ENCODE measurements at places on chromosomes 4 and X.

DNA sequence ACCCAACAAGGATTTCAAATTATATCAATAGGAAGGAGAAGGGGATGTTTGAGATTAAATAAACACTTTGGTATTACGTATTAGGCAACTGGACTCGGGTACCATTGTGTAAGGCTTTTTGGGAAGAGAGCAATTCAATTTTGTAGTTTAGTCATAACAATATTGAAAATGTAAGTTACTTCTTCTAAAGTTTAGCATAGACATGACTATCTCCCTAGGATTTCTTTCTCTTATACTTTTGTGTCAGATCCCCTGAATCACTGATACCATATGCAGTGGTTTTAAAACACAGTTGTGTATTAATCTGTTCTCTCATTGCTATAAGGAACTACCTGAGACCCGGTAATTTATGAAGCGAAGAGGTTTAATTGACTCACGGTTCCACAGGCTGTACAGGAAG lies 123.8 kb upstream of the FAM9C start:
- DNase-seq: no peak

DNA sequence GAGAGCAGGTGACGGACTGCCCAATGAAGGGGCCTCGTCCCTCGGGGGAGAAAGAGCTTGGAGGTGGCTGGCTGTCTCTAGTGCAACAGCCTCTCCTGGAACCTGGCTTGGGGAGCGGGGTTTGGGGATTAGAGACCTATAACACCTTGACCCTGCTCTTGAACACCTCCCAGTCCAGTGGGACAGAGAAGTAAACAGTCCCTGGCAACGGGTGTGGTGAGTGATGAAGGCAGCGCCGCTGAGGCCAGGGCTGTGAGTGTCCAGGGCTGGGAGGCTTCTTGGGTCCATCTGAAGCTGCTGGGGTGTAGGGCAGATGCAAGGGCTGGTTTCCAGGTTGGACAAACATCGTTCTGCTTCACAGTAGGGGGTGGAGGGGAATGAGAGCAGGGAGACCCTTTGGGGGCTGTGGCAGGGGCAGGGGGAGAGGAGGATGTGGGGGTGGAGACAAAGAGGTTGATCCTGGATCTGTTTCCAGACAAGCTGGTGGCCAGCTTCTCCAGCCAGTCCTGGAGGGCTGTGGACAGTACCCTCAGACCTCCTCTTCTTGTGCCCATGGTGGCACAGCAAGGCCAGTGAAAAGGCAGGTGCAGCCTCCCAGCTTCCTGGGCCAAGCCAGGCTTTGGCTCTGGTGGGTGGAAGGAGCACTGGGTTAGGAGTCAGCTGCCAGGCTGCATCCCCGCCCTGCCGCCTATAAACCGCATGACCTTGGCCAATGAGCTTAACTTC lies 3.8 kb downstream of the NSG1 start:
- DNase-seq: no peak

- DNase-seq: no peak
Observed at GRCh38 chrX:258291-259040, 22.7 kb upstream of the PLCXD1 start.

DNA sequence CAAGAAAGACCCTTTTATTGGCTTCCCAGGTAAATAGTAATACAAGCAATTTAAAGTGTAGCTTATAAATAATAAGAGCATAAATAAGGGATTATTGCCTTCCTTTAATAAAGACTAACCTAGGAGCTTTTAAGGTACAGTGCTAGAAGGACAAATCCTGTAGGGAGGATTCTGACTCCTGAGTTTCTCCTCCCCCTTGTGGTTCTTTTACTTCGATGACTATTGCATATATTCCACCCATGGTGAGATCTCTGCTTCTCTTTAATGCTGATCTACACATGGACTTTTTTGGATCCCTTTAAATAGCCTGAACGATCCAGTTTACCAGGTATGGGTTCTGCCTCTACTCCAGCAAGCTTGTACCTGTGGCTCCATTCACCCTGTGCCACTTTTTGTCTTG lies 2.5 kb downstream of the GALNT7 start:
- DNase-seq: peak; percentile 18

DNA sequence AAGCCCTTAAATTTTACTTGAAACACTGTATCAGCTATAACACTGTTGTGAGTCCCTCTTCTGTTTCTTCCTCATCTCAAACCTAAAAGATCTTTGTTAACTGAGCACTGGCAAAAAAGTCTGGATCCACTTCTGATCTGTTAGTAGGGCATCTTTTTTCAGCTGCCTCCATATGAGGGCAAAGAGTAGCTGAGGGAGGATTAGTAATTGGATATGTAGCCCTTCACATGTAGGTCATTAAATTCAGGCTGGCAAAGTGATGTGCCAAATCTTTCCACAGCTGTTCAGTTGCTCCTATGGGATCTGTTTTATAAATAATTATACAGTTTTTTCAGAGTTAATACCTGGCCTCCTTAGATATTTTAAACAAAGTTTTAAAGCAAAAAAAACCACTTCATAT lies 1.1 kb upstream of the TRMT10A start:
- DNase-seq: no peak

DNA sequence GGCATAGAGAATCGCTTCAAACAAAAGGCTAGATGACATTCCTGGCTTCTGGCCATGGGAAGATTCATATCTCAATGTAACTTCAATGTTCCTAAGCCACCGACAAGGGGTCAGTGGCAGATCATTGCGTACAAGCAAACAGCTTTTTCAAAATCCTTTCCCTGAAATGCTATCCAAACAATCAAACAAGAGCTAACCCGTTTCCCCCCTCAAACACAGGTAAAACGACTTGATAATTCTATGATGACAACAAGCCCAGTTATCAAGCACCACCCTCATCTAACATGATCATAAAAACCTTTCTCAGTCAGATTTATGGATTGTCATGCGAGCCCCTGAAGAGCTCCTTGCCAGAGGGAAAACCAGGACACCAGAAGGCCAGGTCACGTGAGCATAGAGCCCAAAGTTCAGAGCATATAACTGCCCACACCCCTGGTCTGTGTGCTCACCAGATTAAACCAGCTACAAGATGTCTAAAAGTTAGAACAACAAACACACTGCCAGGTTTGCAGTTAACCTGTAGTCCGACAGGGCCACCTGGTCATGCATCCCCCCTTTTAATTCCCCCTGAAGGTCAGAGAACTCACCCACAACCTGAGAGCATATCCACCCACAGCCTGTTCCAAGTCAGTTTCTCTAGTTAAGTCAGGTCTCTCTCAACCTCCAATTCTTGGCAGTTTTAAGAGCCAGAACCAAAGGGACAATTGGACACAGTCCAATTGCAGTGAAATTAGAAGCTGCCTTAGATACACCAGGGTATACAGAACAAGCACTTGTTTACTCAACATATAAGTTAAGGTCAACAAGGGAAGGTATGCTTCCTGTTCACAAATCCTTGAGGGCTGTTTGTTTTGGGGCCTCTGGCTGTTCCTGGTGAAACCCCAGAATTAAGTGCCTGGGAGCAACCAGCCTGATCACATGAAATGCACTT lies 248.1 kb upstream of the PPARGC1A start:
- no peak for DNase-seq

GRCh38 chrX:81874807-81875206 lies 672.9 kb downstream of the SH3BGRL start:
- DNase-seq: no peak

DNA sequence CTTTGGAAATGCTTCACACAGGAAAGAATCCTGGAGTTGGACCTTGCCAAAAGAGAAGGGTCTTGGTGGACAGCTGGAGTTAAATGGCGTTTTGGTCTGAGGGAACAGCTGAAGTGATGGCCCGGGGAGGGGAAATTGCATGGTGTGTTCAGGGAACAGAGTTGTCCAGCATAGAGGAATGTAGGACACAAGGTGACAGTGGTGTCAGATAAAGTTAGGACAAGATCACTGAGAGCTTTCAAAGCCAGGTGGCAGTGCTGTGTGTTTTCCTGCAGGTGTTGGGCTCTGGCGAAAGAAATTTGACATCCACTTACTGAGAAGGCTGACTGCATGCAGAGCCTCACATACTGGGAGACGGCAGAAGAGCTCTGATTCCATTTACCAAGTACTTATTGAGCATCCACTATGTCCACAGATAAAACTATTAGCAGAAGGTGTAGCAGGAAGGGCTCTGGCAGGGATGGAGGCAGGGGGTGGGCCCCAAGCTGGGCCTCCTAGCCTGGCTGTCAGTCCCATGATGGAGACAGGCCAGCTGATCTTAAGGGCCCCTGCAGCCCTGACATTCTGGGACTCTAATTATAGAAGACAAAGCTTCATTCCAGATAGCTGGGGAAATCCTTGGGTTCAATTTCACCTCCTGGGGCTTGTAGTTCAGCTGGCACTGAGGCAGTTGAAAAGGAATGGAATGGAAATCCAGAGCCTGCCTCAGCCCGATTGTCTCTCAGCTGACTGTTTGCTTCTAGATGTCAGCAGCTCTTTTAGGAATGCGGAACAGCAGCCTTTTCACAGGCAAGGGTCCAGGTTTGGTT lies 150.2 kb upstream of the MAMLD1 start:
- DNase-seq: peak; percentile 3

- DNase-seq: no peak
Observed at GRCh38 chr4:4960574-4960973, 58.7 kb downstream of the CYTL1 start.

- no peak for DNase-seq
Observed at GRCh38 chr4:38634047-38634759, 29.8 kb upstream of the KLF3 start.

- DNase-seq: no peak
Observed at GRCh38 chrX:54891573-54891972, 29.1 kb upstream of the TRO start.

- no peak for DNase-seq
Observed at GRCh38 chr4:65665771-65666523, 4.3 kb downstream of the EPHA5 start.

DNA sequence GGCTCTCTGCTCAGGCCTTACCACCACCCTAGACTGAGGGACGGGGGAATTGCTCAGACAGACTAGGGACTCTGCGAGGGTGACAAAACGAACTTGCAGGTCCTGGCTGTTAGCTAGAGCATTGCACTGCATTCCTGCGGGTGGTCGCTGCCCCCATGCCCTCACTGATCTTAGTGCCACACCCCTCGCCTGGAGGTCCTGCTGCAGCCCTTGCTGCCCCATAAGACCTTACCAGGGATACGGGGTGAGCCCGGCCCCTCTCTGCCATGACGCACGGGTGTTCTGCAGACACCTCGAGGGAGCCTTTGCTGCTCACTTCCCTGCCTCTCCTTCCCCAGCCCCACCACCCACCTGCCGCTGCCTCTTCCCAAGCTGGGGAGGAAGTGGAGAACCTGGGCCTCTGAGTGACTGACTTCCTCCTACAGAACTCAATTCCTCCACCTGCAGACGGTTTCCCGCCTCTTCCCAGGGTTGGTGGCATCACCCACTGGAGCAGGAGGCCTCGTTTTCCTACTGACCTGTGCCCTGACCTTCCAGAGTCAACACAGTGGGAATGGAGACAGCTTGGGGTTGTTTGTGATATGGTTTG lies 19.8 kb upstream of the TBC1D14 start:
- DNase-seq: no peak

- DNase-seq: no peak
Observed at GRCh38 chr4:8141935-8142334, 16.7 kb downstream of the ABLIM2 start.

- no peak for DNase-seq
Observed at GRCh38 chr4:67106861-67107460, 438.3 kb downstream of the CENPC start.

- DNase-seq: no peak
Observed at GRCh38 chr4:137471895-137472294, 60.4 kb downstream of the PCDH18 start.

DNA sequence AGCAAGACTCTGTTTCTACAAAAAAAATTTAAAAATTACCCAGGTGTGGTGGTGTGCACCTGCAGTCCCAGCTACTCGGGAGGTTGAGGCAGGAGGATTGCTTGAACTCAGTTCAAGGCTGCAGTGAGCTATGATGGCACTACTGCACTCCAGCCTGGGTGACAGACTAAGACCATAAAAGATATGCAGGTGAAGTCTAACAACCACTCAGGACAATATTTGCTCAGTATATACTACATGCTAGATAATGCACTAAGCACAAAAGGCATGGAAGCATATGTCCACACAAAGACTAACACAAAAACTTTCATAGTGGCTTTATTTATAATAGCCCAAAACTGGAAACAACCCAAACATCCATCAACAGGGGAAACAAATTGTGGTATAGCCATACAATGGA lies 57.7 kb upstream of the TXK start:
- DNase-seq: no peak

GRCh38 chr4:83139514-83140156 lies 25.1 kb upstream of the PLAC8 start:
- no peak for DNase-seq

- no peak for DNase-seq
Observed at GRCh38 chrX:10106806-10107205, 50.0 kb upstream of the CLCN4 start.

- no peak for DNase-seq
Observed at GRCh38 chr4:118215826-118216225, 137.0 kb downstream of the PRSS12 start.

DNA sequence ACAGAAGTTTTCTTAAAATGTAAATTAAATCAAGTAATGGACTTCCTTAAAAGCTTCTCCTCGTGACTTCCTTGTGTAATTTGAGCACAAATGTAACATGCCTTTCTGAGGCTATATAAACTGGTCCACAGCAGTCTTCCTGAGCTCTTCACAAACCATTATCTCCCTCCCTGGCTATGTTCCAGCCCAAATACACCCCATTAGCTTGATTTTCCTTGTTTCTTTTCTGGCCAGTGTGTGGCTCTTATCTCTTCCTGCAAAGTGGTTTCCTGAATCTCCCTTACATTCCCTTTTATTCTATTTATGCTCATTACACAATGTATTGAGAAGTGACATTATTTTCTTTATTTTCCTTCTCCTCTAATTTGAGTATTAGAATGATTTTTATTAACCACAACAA lies 1085.3 kb upstream of the PCDH10 start:
- no peak for DNase-seq

GRCh38 chr4:30525662-30526315 lies 194.4 kb upstream of the PCDH7 start:
- no peak for DNase-seq

DNA sequence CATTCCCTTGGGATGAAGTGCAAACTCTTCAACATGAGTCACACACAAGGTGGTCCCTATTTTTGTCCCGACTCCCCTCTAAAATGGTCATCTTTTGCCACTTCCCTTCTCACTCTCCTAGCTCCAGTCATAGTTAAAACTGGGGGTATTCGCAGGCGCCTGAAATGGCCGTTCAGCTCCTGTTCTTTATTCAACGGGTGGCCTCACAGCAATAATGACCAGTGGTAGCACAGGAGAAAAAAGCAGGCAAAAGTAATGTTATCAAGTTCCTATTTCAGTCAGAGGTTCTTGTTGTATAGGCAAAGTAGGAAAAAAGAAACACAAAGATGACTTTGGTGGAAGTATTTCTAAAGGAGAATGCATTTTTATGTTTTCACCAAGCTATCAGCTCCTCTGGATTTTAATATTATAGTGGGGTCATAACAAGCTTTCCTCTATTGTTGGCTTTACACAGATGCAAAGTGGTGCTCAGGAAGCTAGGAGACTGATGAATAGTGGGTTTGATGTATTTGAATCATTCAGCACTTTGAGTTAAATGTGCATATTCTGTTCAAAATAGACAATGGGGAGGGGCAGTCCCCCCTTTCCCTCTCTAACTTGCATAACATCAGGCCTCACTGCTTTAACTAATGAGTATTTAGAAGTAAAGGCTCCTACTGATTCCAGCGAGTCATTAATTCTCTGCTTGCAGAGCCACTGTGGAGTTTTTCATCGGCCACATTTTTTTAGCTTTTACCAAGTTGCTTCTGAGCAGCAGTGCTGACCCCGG lies 171.2 kb upstream of the NDP start:
- DNase-seq: no peak

- DNase-seq: peak; percentile 70
Observed at GRCh38 chr4:86972997-86973396, 38.2 kb downstream of the AFF1 start.

GRCh38 chrX:33333271-33333670 lies 121.9 kb upstream of the DMD start:
- DNase-seq: no peak

Data from NCI-H526 (cell line).